ENCODE measurements at places on chromosomes 2 and 18.

DNA sequence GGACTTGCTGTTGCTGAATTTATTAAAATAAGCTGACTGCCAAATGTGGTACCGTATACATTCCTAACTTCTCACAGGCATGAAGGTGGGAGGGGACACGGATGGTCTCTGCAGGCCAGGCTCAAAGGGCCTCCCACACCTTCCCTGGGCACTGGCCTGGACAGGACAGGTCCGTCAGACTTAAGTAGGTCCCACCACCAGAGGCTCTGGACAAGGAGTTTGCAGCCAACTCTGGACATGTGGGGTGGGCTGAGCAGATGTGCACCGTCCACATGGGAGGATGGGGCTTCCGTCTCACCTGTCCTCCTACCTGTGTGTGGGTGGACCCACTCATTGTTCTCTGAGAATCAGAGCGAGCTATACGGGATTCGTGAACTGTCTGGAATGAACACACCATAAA, 8.2 kb downstream of the ODC1 start:
- no peak for DNase-seq

- no peak for DNase-seq
Observed at GRCh38 chr2:8357738-8358518, 323.9 kb upstream of the ID2 start.

GRCh38 chr2:187310701-187311100, 137.4 kb downstream of the CALCRL start:
- no peak for DNase-seq

DNA sequence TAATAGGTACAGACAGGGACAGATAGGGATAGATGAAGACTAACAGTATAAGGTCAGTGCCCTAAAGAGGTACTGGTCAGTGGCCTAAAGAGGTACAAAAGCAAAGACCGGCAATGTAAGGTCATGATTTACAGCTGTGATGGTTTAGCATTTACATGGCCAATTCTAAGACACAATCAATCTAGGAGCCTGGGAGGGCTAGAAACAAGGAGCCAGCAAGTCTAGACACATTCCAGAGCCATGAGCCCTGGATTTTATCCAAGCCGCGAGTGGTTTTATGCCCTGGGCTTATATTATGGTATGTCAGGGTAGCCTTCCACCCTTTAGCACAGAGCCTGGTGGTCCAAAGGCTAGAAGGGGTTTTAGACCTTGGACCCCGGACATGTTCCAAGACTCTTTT, 124.2 kb downstream of the CBLN2 start:
- DNase-seq: no peak

- DNase-seq: no peak
Observed at GRCh38 chr2:85736456-85737355, 17.1 kb upstream of the ATOH8 start.

GRCh38 chr2:222208010-222208690, 90.6 kb downstream of the PAX3 start:
- DNase-seq: no peak

- DNase-seq: no peak
Observed at GRCh38 chr2:1341404-1342120, 71.7 kb upstream of the TPO start.

- no peak for DNase-seq
Observed at GRCh38 chr2:23248667-23249066, 136.3 kb upstream of the KLHL29 start.

DNA sequence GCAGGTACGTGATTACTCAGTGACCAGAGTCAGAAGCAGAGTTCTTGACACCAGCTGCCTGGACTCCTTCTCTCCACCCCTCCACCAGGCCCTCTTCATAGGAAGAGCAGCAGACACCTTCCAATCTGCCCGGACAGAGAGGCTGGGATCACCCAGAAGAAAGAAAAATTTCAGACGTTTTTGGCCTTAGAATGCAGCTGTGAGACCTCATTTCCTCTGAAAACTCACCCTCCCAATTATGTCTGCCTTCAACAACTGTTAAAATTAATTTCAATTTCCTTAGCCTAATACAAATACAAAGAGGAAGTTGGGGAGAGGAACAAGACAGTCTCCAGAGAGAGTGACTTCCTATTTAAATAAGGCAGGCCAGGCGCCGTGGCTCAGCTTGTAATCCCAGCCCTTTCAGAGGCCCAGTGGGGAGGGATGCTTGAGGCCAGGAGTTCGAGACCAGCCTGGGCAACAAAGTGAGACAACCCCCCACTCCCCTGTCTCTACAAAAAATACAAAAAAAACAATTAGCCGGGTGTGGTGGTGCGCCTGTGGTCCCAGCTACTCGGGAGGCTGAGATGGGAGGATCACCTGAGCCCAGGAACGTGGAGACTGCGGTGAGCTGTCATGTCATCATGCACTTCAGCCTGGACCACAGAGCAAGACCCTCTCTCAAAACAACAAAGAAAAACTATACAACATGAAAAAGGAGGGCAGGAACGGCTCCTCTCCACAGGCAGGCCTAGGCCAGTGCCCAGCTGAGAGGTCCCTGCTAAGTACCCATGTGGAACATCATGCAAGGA, 1.6 kb downstream of the SLC66A2 start:
- no peak for DNase-seq

DNA sequence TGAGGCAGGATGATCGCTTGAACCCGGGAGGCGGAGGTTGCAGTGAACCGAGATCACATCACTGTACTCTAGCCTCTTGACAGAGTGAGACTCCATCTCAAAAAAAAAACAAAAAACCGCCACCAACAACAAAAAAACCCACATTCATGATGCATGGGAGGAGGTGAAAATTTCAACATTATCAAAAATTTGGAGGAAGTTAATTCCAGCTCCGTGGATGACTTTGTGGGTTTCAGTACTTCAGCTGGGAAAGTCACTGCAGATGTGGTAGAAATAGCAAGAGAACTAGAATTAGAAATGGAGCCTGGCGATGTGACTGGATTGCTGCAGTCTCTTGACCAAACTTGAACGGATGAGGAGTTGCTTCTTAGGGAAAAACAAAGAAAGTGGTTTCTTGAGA, 74.3 kb downstream of the PRKCE start:
- no peak for DNase-seq

DNA sequence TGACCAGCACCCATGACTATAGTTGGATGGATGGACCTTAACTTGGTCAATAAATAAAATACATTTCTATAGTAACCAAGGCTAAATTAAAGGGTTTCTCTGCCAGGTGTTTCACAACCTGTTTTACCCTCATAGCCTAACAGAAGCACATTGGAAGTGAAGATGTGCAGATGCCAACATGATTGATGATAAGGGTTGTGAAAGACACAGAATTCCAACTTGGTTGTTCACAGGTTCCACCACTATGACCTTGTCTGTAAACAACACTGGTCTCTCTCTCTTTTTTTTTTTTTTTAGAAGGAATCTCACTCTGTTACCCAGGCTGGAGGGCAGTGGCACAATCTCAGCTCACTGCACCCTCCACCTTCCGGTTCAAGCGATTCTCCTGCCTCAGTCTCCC, 37.5 kb upstream of the PTH2R start:
- no peak for DNase-seq

DNA sequence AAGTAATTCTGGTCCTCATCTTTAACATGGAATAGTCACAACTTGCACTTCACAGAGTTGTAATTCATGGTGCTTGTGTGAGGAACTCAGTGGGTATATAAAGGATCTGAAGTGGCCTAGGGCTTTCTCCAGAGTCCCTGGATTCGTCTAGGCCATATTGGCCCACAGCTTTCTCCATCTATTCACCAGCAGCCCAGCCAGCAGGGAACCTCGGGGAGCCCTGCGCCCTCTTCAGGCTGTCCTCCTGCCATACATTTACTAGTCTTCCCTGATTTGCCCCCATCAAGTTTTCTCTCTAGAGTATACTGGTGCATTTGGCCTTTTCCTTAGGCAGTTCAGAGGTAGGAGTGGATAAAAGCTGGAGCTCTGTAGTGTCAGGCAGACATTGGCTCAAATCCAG, 278.3 kb downstream of the MYCN start:
- DNase-seq: peak; percentile 11

DNA sequence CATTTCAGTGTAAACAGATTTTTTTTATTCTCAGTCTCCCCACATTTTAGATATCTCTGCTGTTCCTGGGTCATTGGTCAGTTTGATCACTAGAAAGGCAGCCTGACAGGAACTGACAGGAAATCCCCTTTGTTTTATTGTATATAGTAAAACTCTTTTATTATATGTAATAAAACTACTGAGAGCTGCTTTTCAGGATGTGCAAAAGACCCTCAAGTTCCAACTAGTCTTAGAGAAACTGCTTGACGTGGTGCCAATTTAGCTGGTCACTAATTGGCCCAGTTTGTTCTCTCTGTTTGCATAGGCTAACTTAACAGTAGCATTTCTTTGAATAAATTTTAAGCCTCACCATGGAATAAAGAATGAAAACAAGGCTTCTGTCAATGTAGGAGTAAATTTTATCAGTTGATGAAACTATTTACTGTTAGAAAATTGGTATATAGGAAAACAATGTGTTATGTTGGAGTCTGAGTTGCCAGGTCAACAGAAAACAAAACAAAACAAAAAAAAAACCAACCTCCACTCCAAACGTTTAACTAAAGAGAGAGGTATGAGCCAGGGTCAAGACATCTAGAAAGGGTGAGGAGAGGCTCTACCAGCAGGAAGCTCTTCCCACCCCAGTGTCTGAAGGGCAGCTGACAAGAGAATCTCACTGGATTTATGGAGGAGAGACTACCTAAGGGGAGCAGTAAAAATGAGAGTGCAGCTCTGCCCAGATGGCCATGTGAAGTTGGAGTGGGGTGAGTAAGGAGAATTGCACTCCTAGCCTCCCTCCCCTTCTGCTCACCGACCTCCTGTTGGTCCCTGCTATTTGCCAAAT, 184.6 kb downstream of the ST6GAL2 start:
- no peak for DNase-seq

- no peak for DNase-seq
Observed at GRCh38 chr2:73205611-73206010, 3.2 kb downstream of the NOTO start.

DNA sequence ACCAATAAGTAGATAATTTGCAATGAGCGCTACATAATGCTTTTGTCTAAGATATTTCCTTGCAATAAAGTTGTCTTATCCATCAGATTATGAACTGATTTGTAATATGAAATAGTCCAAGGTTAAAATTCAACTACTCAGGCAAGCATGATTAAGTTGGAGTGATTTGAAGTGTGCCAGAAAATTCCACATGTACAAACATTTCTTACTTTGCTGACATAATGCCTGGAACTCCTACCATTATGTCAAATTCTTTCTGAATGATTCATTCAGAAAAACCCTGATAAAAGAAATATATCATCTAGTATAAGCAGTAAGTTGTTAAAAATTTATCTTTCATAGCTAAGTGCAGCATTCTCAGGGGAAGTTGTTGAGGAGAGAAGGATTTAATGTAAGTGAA, 87.3 kb downstream of the CBLN2 start:
- no peak for DNase-seq

GRCh38 chr2:187079901-187080300, 230.9 kb upstream of the ZSWIM2 start:
- DNase-seq: no peak

- no peak for DNase-seq
Observed at GRCh38 chr2:58228299-58228698, 12.8 kb downstream of the FANCL start.

GRCh38 chr2:46036929-46037328, 260.3 kb upstream of the EPAS1 start:
- no peak for DNase-seq

DNA sequence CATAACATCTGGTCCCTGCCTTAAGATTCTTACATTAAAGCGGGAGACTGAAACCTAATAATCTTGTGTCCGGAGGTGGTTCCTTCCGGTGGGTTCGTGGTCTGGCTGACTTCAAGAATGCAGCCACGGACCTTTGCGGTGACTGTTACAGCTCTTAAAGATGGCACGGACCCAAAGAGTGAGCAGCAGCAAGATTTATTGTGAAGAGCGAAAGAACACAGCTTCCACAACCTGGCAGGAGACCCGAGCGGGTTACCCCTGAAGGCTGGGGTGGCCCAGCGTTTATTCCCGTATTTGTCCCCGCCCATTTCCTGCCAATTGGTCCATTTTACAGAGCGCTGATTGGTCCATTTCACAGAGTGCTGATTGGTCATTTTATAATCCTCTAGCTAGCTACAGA, 122.3 kb upstream of the SIX2 start:
- no peak for DNase-seq

DNA sequence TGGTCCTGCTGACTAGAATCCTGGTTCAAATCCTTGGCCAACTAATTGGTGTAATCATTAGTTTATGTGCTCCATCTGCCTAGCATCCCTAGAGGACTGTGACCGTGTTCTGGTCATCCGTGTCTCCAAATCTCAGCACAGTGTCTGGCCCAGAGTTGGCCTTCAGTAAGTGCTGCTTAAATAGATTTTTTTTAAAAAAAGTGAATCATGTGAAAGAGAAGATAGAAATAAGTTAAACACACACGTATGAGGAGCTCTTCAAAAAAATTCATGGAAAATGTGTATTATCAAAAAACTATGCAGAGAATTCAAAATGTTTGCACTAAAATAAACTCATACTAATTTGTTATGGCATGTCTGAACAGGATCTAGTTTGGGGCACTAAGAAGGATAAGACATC, 129.3 kb upstream of the TLK1 start:
- no peak for DNase-seq

DNA sequence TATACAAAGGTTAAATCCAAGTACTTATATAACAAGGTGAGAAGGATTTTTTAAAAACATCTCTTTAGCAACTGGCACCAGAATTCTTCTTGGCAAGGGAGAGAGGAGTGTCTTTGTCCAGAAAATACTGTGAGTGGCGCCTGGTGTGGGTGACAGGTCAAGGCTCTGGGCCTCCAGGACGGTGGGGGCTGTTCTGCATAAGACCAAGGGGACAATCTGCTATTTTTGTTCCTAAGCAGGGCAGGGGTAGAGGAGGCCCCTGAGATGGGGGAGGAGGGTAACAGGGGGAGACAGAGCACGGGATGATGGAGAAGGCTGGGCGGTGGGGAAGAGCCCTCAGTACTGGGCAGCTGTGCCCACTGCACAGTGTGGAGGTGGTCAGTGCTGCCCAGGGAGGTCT, 51.6 kb upstream of the TAF1B start:
- DNase-seq: no peak

DNA sequence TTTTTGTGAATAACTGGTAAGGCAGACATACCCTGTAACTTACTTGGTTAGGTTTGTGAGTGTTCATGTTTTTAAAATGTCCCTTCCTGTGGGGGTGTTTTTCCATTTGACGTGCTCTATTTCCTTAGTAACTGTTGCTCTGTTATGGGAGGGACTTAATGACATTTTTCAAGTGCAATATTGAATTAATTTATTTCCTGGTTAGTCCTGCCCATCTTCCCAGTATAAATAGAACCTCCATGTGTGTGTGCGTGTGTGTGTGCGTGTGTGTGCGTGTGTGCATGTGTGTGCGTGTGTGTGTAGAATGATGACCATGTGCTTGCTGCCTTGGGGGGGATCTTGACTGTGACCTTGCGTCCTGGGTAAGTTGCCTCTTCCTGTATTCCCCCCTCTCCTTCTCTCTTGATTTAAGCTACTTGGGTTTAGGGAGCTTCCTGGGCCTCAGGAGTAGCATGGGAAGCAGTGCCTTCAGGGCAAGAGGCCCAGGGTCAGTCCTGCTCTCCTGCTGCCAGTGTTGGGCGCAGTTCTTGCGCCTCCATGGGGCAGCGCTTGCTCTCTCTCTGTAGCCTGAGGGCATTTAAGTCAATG, 163.9 kb downstream of the LDLRAD4 start:
- peak; percentile 48 for DNase-seq

Measured in activated CD4-positive, alpha-beta memory T cell treated with anti-CD3 and anti-CD28 coated beads for 36 hours (primary cell).